ENCODE measurements at places on chromosomes 3 and 15.

- DNase-seq, result peak; percentile 73
Observed at GRCh38 chr3:142028243-142028777, 121.0 kb downstream of the TFDP2 start.

DNA sequence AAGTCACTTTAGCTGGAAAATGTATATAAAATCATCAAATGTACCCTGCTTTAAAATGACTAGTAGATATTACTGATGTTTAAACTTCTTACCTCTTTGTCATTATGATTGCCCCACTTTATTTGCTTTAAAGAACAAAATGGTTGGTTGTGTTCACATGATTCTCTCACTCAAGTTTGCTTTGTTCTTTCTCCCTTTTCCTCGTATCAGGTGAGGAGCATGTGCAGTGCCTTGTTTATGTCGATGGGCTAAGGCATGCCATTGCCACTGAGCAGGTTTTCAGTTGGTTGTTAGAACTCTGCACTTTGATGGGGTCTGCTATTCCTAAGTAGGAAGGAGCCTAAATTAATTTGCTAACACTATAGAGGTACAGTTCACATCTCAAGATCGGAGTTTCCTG is 5.3 kb downstream of the MAP2K5 start:
- DNase-seq, result no peak

GRCh38 chr3:156350781-156351180 is 204.1 kb downstream of the SSR3 start:
- DNase-seq, result no peak

DNA sequence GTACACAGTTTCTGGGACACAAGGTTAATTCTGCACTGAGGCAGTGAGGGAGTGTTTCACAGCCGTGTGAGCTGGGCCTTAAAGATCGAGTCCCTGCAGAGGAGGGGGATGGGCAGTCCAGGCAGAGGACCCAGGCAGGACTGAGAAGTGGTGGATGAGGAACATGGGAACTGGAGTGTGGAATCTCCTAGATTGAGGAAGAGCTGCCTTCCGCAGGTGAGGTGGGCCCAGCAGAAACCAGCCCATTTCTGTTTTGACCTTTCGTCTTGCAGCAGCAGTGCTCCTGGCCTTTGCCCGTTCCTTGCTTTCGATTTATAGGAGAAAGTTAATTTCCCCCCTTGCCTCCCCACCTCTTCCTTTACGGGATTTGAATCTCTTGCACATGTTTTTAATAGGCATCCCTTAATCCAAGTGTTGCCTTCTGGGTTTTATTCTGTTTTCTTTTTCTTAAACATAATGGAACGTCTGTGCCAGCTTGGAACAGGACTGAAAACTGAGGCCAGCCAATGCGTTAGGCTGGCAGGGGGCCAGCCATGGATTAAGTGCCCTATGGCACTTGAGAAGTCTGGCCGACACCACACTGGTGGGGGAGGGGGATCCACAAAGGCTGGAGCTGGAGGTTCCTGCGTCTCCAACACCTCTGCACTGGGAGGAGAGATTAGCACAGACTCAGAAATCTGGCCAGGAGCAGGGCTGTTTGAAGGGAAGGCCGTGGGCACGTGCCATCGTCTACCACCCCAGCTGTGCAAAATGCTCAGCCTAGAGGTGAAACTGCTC is 78.1 kb downstream of the AAGAB start:
- DNase-seq, result no peak

DNA sequence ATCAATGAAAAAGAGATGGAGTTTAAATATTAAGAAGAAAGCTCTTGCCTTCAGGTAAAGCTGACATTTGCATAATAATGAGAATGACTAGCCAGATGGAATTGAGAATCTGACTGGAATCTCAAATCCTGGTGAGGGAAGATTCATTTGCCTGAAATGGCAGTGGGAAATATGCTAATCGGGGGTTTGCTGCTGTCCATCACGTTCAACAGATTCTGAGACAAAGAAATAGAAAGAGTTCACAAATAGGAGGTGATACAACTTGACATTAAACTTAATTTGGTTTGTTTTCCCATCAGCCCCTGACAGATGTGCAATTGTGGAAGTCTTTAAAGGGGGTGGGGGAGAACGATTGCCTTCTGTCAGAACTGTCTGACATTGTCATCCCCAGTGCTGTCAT is 347.4 kb downstream of the PDCD6IP start:
- DNase-seq, result no peak

- no peak for DNase-seq
Observed at GRCh38 chr3:126288314-126288713, 68.9 kb downstream of the KLF15 start.

DNA sequence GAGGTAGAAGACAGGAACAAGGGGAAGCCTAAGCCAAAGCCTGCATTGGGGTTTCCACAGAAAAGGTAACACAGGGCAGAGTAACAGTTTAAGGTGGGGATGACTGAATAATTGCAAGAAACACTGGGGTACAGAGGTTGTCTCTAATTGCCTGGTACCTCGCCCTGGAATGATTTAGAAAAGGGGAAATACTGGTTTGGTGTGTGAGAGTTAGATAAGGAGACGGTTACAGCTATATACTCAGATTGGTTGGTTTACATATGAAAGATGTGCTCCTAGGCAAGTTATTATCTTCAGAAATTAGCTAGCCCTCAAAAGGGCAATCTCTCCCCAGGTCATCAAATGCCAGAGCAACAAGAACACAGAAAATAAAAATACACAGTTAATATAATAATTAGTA is 58.8 kb downstream of the SMARCC1 start:
- DNase-seq, result no peak
